ENCODE measurements at places on chromosomes 1 and 21.

- DNase-seq: no peak
Measured at GRCh38 chr1:2592672-2593071, 6.1 kb downstream of the PRXL2B start.

DNA sequence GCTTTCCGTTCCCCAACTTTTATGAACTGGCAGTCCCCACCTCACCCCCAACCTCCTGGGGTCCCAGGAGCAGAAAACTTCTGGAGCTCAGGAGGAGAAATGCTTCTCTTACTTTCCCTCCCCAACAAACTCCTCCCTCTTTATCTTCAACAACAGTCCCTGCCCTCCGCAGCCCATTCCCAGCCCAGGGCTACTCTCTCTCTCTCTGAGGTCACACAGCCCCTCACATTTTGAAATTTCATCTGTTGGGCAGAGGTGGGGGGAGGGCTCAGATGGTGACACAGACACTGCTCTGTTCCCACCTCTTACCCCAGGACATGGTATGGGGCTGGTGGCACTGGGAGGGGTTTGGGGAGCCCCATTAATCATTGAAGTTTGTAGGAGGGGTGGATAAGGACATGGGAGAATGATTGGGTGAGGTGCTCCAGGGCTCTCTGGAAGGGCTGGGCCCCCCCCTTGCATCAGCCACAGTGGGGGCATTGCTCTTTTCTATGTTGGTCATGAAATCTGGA, 6.0 kb downstream of the PIK3CD start:
- DNase-seq: no peak

GRCh38 chr21:41152147-41152546, 15.8 kb upstream of the BACE2 start:
- no peak for DNase-seq

DNA sequence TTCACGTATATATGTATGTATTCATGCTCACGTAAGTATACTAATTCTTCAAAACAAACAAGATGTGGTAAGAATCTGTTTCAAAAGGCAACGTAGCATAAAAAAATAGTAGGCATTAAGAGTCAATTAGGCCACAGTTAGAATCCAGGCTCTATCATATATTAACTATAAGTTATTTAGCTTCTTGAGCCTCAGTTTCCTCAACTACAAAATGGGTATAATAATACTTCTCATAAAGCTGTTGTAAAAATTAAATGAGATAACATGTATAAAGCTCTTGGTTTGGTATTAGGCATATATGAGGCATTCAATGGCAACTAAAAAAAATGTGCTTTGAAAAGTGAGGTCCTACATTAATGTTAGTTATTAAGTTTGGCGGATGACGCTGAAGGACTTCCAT, 9.2 kb downstream of the B3GALNT2 start:
- DNase-seq: no peak

DNA sequence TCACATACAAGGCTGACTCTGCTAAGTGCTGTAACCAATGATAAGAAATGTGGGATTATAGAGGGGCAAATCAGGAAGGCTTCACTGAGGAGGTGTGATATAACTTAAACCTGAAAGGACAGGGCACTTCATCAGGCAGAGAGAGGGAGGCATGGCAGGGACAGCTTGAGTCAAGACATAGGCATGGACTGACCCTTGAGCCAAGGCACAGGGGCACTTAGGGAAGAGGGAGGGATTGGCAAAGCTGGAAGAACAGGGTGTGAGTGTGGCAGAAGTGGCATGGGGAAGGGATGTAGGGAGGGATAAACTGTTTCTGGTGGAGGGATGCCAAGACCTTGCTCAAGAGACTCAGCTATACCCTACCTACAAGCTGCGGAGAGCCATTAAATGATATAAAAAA, 81.3 kb downstream of the PLXNA2 start:
- DNase-seq: no peak

Data from A172 (cell line).